ENCODE measurements at places on chromosomes 6 and 20.

DNA sequence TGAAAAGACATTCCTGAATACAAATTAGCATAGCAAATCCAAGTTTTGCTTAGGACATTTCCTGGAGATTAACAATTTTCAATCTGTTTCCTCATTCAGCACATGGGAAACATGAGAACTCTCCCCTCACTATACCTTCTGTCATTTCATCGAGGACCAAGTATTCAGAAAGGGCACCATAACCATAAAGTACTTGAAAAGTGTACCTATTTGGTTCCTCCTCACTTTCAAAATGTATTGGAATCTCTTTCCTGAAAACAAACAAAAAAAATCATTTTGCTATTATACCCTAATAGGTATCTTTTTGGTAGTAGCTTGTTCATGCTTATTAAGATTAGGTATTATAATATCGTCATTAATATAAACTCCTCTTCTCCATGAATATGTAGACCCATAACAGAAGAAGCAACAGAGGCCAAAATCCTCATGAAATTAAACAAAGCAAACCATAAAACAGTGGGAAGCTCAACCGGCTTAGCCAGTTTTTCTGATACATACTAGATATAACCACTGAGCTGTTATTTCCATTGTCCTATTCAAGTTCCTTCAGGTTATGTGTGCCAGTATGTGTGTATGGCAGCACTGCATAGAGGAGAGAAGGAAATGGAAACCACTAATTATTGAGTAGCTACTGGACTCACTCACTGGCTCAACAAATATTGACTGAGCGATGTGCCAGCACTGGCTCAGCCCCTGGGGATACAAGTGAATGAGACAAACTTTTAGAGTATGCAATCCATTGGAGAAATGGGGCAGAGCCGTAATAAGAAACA is 274.0 kb downstream of the MAFB start:
- DNase-seq: no peak

DNA sequence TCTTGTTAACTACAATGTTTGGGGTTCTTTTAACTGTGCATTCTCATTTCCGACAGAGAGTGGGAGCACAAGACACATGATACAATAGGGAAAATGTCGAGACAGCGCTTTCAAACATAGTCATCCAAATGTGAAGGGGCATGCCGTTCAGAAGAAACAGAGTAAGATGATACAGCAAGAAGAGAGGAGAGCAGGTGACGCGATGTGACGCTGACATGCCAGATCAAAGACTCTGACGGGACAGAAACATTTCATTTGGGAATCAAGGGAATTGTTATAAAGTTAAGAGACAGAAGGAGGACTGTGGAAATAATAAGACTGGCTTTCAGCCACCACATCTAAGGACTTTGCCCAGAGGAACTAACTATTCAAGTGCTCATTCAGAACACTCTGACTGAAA is 117.4 kb downstream of the FAXC start:
- DNase-seq: no peak

DNA sequence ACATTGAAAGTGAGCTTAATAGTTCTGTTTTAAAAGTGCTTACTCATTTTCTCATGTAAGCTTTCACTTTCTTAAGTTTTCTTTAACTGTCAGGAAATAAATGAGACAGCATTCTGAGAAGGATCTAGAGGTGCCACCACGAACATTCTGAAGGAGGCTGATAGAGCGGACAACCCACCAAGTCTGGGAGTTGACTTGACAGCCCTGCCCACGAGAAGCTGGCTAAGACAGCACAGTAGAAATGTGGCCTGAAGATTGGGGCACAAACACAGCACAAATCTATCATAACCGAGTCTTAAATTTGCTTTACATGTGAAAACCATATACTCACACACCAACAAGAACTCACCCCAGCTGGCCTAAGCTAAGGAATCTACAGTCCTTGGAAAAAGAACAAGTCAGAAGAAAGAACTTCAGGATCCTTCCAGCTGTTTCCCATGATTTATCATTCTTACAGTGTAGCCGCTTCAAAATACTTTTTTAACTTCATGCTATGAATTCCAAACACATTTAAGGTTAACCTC is 144.2 kb upstream of the TNFAIP3 start:
- DNase-seq: peak; percentile 80

DNA sequence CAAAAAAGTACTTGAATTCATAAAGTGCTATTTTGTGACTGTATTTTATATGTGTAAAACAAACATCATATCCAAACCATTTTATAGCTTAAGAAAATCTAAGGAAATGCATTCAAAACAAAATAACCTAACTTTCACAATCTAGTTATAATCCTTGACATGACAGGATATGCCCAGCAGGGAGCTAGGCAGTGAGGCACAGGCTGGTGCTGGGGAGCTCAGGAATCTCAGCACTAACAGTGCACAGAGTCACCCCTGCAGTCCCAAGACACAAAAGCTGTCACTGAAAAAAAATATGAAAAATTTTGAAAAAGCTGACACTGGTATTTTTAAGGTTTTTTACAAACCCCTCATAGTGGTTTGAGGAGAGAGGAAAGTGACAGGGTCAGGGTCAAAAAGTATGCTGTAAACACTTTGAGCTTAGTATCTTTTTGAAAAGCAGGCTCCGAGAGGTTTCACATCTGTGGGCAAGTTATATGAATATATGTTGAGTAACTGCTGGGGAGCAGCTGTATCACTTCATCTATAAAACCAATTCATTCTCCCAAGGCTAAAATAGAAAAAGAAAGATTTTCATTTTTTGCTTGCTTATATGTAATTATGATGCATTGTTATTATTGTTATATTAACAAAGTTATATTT is 24.1 kb downstream of the LGSN start:
- DNase-seq: no peak

DNA sequence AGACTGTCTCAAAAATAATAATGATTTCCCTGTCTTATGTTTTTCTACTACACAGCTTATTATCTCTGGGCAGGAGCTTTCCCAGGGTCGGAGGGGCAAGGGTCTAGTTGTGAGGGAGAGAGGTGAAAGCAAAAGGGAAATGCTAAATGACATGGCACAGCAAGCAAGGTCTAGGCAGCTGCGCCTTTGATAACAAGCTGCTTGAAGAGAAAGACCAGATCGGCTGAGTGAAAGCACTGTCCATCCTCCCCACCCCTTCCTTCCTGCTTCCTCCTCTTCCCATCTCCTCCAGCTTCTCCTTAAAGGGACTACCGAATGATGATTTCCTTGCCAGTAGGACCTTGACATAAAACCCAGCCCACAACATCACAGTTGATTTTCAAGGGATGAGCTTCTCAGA is 158.1 kb upstream of the AKAP12 start:
- no peak for DNase-seq

GRCh38 chr20:11522366-11522741 is 395.3 kb upstream of the BTBD3 start:
- no peak for DNase-seq

DNA sequence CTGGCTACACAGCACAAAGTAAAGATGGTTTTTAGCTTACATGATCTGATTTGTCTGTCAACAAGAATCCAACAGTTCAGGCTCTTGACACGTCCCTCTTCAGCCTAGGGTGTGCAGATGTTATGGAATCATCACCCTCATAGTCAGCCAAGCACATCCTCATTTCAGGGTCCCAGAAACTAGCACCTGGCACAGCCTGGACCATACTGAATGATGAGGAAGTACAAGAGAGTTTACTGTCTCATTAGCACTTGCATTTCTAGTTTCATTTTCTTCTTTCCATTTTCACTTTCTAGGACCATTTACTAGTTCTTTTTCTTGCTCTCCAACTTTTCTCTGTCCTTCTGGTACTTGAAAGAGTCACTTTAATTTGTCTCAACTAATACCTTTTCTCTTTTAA is 6.5 kb downstream of the RIPOR2 start:
- DNase-seq: peak; percentile 75

DNA sequence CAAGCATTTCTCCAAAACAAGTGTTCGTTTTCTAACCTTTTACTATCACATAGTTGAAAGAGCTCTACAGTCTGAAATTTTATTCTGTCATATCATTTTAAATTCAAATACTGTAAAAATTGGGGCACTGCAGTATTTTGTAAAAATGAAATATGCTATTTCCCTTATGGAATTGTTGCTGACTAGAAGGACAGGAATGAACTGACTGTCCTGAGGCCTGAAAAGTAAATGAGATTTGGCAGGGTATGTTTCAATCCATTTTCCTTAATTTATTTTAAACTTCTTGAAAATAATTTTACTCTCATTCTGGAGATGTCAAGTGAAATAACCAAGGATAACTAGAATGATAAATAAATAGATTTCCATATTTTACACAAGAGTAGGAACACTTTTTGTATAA is 11.9 kb upstream of the PNRC1 start:
- DNase-seq: no peak

- no peak for DNase-seq
These were observed 795.5 kb upstream of the GJE1 start for GRCh38 chr6:141337191-141337590.

DNA sequence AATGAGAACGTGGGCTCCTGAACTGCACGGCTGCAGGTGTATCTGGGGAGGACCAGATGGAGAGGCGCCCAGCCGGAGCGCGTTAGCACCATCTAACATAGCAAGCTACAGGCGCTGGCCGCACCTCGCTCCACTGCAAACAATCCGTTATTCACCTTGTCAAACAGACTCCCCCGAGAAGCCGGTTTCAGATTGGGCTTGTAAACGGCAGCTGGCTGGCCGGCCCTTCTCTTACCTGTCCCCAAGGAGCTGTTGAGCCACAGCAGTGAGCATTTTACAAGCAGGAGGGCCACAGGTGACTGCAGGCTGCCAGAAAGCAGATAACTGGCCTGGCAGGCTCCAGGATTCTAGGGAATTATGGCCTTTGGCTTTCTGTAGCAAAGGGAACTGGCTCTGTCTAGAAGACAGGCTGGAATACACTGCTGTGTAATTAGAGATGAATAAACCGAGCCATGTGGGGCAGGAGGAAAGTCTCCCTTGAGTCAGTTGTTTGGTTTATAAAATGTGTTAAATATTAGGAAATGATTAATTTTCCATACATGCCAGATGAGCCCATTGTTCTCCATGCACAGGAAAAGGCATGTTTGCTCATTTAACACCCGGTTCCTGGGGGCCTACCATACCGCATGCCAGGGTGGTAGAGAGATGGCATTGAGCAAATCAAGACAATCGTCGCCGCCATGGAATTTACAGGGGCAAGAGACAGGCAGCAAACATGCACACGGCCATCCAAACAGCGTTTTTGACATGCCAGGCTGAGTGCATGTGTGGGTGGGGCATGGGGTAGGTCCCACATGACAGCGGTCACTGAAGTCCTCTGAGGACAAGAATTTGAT is 159.3 kb downstream of the NFATC2 start:
- DNase-seq: no peak

- peak; percentile 66 for DNase-seq
These were observed 380.9 kb upstream of the RGS17 start for GRCh38 chr6:153511896-153512496.

GRCh38 chr20:25177890-25178321 is 17.6 kb upstream of the ENTPD6 start:
- no peak for DNase-seq

GRCh38 chr6:41707565-41708200 is 27.7 kb downstream of the TFEB start:
- peak; percentile 83 for DNase-seq

- DNase-seq: no peak
These were observed 253.1 kb downstream of the ADGB start for GRCh38 chr6:146851837-146852236.

DNA sequence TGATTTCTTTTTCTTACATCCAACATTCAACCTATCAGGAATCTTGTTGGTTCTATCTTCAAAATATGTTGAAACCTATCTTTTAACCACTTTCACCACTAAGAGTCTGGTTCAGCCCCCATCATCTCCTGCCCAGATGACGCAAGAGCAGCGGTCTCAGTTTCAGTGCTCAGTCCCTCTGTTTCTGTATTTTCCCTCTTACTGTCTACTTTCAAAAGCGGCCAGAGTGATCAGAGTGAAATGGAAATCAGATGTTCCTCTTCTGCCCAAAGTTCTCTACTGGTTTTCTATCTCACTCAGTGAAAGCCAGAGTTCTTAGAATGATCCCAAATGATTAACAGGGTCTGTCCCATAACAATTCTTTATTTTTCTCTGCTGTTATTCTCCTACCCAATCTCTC is 147.9 kb upstream of the PDE7B start:
- peak; percentile 80 for DNase-seq

GRCh38 chr6:99146711-99147110 is 199.0 kb upstream of the FBXL4 start:
- no peak for DNase-seq

- no peak for DNase-seq
These were observed 91.7 kb downstream of the ERMARD start for GRCh38 chr6:169843110-169843509.

- DNase-seq: no peak
These were observed 25.2 kb downstream of the HLA-A start for GRCh38 chr6:29967379-29968010.

GRCh38 chr6:149157126-149157525 is 160.4 kb upstream of the TAB2 start:
- DNase-seq: no peak

- peak; percentile 28 for DNase-seq
These were observed 246.7 kb downstream of the MAFB start for GRCh38 chr20:40442181-40442963.

DNA sequence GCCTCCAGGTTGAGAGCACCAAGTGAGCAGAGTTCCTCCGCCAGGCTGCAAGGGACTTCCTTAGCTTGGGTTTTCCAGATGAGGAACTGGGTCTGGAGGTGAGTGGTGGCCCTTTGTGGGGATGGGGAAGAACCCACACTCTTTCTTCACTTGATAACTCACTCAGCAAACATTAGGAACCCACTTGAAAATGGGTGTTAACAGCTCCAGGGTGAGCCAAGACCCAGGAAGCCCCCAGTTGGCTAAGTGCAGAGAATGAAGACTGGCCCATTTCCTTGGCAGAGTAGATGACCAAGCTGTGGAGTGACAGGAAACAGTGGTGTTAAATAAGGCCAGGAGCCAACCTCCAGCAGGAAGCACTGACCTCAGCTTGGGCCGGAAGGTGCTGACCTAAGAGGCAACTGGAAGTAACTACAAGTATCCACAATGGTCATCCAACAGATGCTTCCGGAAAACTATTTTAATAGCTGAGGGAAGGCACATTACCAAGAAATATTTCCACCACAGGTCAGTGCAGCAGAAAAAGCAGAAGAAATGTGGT is 22.7 kb downstream of the MRPL14 start:
- DNase-seq: peak; percentile 50

- no peak for DNase-seq
These were observed 155.2 kb downstream of the SCML4 start for GRCh38 chr6:107668743-107669474.
